ENCODE measurements at places on chromosomes 13 and 19. TPM values are rescaled to one million over a fixed set of nuclear protein-coding genes. Genes with fewer than 3 reads are reported as not detected.

DNA sequence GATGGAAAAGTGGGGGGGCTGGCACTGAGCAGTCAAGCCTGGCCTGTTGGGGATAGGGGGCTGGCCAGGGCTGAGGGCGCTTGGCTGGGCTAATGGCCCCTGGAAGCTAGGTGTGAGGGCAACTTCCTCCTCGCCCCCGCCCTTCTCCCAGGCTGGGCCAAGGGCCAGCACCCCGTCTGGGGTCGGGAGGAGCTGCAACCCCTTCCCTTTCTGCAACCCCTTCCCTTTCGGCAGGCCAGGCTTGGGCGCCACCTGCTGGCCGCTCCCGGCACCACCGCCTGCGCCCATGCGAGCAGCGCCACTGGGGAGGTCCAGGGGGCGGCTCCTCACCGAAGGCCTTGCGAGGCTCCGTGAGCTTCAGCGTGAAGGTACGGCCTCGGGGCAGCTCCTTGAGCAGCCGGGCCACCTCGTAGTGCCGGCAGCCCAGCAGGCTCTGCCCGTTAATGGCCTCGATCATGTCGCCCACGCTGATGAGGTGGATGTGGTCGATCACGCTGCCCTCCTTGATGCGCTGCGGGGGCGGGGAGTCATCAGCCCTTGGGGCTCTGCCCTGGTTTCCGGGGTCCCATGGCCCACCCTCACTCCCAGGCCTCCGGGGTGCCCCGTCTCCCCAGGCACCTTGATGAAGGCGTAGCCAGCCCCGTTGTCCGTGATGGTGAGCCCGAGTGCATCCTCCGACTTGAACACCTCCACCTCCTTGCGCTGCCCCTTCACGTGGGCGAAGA, 5.0 kb upstream of the PTGER1 start:
- DNase-seq: peak; percentile 63
- H3K4me3 ChIP-seq: no peak overlapping the region
- no peaks in the 10 kb centered on the region for H3K27me3 ChIP-seq
- H3K36me3 ChIP-seq: no peaks in the 10 kb centered on the region
- no peak overlapping the region for H3K27ac ChIP-seq
- peaks cover 18% of the 10 kb centered on the region for H3K4me1 ChIP-seq

DNA sequence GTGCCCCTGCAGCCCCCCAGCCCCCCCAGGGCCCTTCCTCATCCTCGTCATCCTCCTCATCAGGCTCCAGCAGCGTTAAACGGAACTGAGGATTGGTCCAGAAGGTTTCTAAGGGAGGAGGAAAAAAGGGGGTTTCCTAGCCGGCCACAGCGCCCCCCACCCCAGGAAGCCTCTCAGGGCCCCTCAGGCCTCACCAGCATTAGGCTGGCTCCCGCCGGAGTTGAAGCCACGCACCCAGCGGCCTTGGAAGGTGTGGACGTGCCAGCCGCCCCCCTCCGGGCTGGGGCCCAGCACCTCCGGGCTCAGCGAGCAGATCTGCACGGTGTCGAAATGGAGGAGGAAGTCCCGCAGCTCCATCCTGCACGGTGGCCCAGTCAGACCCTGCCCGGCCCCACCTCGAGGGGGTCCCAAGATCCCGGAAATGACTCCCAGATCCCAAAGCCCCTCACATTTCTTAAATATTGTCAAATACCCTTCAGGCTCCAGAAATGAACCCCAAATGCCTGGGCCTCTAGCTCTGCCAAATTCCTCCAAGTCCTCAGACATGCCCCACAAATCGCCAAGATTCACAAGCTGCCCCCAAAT, 6.9 kb downstream of the CAPN12 start:
- H3K4me3 ChIP-seq: peak overlapping the region; percentile 48
- no peaks in the 10 kb centered on the region for H3K27me3 ChIP-seq
- peaks cover 42% of the 10 kb centered on the region for H3K4me1 ChIP-seq
- no peaks in the 10 kb centered on the region for H3K36me3 ChIP-seq

DNA sequence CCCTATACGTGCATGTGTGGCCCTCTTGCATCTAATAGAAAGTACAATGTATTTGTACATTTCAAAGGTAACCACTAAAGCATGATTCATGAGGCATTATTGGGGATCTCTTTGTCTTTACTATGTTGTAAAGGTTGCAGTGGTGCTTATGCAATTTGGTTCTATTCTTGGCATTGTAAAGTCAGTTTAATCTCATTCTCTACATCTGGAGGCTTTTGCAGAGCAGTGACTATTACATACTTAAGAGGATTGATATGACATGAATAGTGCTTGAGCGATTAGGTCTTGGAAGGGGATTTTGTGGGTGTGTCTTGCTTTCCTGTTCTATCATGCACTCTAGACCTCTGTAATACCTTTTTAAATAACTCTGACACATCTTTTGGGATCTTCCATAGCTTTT, 610.0 kb downstream of the EFNB2 start:
- no peaks in the 10 kb centered on the region for H3K27me3 ChIP-seq
- H3K4me3 ChIP-seq: no peak overlapping the region
- H3K4me1 ChIP-seq: no peaks in the 10 kb centered on the region
- H3K27ac ChIP-seq: no peak overlapping the region
- DNase-seq: no peak
- H3K36me3 ChIP-seq: no peaks in the 10 kb centered on the region

DNA sequence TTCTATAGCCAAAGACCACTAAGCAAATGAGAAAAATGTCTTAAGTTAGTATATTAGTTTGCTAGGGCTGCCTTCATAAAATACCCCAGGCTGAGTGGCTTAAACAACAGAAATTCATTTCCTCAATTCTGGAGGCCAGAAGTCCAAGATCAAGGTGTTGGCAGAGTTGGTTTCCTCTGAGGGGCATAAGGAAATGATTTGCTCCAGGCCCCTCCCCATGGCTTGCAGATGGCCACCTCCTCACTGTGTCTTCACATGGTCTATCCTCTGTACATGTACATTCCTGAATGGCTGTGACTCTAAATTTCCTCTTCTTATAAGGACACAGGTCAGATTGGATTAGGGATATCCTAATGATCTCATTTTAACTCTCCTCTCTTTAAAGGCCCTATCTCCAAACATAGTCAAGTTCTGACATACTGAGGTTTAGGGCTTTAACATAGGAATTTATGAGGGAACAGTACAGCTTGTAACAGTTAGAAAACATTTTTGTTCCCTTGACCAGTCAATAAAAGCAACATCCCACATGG, 307.4 kb downstream of the DIAPH3 start:
- H3K4me1 ChIP-seq: no peaks in the 10 kb centered on the region
- H3K4me3 ChIP-seq: no peak overlapping the region

GRCh38 chr19:51417107-51417809, at the start of gene SIGLEC10:
SIGLEC10 (minus strand) TSS chr19:51417642; CDS start chr19:51417581, 61 bp downstream.
- H3K27ac ChIP-seq: peak within 1 kb of the TSS; percentile 74
- H3K27me3 ChIP-seq: peaks cover 5% of the 10 kb centered on the region
- H3K36me3 ChIP-seq: no peaks in the 10 kb centered on the region
- no peak for DNase-seq
- peaks cover 22% of the 10 kb centered on the region for H3K4me1 ChIP-seq

DNA sequence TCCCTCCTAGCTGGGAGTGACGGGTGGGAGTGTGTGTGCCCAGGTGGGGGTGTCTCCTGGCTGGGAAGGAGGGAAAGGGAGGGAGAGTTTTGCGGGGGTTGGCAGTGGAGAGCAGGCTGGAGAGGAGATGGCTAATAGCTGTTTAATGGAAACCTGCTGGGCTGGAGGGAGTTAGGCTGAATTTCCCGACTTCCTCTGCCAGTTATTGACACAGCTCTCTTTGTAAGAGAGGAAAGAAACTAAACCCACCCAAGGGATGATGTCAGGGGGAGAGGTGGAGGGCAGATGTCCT, 10.2 kb upstream of the ILF3 start:
- peak overlapping the region; percentile 55 for H3K27ac ChIP-seq
- no peaks in the 10 kb centered on the region for H3K27me3 ChIP-seq
- peaks cover 25% of the 10 kb centered on the region for H3K4me1 ChIP-seq
- no peaks in the 10 kb centered on the region for H3K36me3 ChIP-seq
- H3K4me3 ChIP-seq: no peak overlapping the region
- DNase-seq: no peak

The SSC5D gene
- not detected for total RNA-seq

The SERPINE3 gene
- total RNA-seq: not detected

The CYP2S1 gene
- not detected for total RNA-seq

The MLLT1 gene
- 44.7 TPM for total RNA-seq
